CD8-positive, alpha-beta T cell (primary cell): ENCODE measurements at places on chromosomes 16 and 17.

GRCh38 chr16:30715750-30716445 lies 16.9 kb downstream of the SRCAP start:
- peak; percentile 52 for DNase-seq

GRCh38 chr16:79644971-79645667 lies 44.6 kb upstream of the MAF start:
- no peak for DNase-seq

DNA sequence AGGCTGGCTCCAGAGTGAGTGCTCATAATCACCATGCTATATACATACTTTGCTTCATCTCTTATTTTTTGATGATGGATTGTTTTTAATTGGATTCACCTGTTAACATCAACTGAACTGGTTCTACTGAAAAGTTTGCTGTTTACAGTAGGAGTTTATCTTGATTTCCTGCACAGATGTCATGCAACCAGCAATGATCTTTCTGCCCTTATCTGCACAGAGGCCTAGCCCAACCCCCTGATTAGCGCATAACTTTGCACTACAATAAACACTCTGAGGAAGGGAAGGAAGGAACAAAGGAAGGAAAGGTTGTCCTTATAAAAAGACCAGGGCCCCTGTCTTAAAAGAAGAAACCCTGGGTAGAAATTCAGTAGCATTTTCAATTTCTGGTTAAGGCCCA lies 152.9 kb downstream of the RGS9 start:
- no peak for DNase-seq

DNA sequence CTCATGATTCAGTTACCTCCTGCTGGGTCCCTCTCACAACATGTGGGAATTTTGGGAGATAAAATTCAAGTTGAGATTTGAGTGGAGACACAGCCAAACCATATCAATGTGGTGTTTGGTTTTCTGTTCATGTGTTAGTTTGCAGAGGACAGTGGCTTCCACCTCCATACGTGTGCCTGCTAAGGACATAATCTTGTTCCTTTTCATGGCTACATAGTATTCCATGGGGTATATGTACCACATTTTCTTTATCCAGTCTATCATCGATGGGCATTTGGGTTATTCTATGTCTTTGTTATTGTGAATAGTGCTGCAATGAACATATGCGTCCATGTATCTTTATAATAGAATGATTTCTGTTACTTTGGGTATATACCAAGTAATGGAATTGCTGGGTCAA lies 4.5 kb upstream of the WWOX start:
- DNase-seq, result no peak

GRCh38 chr16:81283044-81283443 lies 31.7 kb upstream of the GAN start:
- DNase-seq, result no peak

DNA sequence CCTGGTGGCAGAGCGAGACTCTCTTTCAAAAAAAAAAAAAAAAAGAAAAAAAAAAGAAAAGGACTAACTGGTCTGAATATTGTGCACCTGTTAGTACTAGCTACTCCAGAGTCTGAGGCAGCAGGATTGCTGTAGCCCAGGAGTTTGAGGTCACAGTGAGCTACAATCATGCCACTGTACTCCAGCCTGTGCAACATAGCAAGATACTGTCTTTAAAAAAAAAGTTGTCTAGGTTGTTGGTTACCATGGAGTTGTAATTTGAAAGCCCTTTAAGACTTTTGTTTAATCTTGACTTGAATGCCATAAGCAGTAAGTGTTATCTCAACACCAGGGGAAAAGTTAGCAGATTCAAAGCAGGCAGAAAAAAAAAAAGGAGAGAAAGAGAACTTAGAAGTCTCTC lies 10.9 kb upstream of the C16orf54 start:
- no peak for DNase-seq

DNA sequence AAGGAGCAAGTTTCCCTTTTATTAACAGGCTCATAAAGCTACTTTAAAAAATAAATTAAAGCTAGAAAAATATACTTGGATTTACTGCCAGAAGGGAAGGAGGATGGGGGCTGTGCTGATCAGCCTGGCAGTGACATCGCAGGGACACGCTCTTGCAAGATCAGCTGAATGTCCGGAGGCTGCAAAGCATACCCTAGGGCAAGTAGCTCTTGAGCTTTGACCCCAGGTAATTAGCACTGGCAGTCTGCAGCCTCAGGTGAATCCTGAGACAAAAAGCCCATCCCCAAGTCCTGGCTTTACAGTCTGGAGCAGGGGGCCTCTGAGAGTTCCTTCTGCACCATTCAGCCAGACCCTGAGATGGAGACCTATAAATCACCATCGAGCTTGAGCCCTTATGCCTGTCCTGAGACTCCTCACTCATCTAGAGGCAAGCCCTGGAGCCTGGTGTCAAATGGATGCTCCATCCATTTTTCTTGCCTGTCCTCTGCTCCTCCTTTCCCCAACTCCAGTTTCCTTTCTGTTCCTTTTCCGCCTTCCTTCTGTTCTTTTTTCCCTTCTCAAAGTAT lies 131.7 kb downstream of the TMEM114 start:
- DNase-seq, result no peak

DNA sequence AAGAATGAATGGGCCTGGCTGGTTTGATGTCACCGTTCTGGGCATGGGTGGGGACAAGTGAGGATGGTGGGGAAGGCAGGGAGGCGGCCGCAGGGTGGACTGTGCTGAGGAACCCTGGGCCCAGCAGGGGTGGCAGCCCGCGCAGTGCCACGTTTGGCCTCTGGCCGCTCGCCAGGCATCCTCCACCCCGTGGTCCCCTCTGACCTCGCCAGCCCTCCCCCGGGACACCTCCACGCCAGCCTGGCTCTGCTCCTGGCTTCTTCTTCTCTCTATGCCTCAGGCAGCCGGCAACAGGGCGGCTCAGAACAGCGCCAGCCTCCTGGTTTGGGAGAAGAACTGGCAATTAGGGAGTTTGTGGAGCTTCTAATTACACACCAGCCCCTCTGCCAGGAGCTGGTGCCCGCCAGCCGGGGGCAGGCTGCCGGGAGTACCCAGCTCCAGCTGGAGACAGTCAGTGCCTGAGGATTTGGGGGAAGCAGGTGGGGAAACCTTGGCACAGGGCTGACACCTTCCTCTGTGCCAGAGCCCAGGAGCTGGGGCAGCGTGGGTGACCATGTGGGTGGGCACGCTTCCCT lies 6.5 kb upstream of the SERPINF1 start:
- no peak for DNase-seq

GRCh38 chr17:47117386-47117785 lies 71.7 kb downstream of the CDC27 start:
- no peak for DNase-seq

DNA sequence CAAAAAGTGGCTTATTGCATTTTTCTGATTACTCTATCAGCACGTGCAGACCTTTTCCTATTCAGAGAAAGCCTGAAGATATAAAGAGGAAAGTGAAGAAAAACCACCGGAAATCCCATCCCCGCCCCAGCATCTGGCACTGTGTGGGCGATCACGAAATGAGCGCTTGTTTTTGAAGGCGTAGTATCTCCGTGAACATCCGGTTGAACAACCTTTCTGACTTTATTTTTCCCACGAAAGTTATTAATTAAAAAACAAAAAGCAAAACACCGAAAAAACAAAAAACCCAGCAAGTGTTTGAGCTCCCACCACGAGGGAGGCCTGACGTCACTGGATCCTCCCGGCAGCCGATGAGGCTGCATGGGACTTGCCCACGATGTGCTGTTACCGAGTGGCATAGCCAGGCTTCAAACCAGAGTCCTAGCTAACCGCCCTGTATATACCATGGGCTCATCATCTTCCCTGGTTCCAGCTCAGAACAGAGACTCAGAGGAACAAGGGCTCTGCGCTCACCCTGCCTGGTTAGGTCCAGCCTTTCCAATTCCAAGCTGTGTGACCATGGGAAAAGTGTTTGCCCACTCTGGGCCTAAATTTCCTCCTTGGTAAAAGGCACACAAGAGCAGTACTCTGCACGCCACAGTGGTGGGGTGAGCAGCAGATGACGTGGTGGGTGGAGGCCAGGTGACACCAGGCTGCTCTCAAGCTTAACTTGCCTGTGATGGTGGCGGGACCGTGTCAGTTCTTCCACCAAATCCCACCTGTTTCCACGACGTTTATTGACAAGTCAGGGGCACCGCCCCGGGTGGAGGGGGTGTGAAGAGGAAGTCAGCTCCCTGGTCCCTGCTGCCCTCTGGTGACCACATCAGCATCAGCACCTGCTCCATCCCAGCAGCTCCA lies 34.3 kb upstream of the IL21R start:
- DNase-seq, result peak; percentile 98

- no peak for DNase-seq
These were observed 73.0 kb downstream of the SLC6A2 start for GRCh38 chr16:55728797-55729196.

DNA sequence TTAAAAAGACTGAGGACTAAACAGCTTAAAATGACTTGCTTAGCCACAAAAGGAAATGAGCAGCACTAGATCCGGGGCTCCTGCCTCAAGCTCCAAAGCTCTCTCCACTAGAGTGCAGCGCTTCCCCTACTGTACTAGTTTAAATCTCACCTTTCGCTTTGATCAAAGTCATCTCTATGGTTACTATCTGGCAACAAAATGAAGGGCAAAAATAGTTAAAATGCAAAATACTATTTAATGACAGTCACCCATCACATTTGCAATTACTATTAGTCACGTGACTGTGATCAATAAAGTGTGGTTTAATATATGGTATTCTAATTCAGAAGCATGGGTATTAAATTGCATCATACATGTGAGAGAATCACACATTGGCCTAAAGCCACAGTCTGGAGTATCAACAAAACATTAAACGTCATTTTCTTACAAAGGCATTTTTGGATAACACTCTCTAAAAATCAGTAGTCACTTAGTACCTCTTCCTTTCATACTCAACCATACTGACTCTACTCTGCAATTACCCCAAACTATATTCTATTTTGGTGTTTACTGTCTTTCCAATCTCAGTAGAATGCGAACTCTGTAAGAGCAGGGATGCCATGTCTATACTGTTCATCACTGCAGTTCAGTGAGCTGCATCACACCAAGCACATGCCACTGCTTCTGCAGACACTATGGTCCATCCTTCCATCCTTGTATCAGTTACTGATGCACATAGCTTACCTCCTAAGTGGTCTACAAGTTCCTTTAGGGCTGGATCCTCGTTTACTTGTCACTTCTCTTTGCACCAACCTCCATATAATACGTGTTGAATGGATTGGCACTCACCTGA lies 6.2 kb downstream of the PSMD12 start:
- DNase-seq, result peak; percentile 72

- no peak for DNase-seq
These were observed 11.8 kb downstream of the SYT17 start for GRCh38 chr16:19179546-19180490.

GRCh38 chr17:36777118-36777517 lies 160.2 kb upstream of the LHX1 start:
- no peak for DNase-seq

DNA sequence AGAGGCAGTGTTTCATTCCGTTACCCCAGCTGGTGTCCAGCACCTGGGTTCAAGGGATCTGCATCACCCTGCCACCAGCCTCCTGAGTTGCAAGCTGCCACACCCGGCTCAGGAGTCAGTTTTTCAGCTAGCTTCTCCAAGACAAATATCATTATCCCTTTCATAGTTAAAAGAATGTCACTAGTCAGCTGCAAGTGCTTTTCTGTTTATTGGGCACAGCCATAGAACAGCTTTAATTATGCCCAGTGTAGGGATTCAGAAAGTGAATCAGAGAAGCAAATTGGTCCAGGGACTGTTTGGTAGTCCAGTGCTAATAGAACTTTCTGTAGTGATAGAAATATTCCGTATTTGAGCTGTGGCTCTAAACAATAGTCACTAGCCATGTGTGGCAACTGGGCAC lies 2.9 kb upstream of the AOC3 start:
- DNase-seq, result no peak

DNA sequence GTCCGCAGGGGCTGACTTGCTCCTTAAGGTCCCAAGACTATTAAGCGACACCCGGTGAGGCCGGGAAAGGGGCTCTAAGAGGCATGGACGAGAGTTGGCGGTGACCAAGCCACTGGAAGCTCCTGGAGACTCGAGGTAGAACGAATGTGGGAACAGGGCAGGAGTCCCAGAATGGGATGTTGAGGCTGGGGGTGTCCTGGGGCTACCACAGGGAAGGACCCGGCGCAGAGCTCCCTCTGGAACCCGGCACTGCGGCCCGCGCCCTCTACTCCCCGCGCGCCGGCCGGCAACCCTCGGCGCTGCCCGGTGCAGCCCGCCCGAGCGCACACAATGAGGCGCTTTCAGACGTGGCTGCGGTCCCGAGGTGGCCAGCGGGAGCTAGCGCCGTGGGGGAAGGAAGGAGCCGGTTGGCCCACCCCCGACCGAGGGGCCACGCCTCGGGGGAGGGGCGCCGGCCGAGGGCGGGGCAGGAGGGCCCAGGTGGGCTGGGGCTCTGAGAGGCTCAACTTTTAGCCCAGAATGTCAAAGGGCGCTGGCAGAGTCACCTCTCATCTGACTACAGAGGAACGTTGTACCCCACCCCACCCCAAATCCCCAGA lies at the start of gene CHST6:
CHST6 (minus strand) TSS at position 366 of the 599 bp plus-strand sequence. CDS start 15,613 bp downstream, outside the sequence.
- DNase-seq, result no peak

DNA sequence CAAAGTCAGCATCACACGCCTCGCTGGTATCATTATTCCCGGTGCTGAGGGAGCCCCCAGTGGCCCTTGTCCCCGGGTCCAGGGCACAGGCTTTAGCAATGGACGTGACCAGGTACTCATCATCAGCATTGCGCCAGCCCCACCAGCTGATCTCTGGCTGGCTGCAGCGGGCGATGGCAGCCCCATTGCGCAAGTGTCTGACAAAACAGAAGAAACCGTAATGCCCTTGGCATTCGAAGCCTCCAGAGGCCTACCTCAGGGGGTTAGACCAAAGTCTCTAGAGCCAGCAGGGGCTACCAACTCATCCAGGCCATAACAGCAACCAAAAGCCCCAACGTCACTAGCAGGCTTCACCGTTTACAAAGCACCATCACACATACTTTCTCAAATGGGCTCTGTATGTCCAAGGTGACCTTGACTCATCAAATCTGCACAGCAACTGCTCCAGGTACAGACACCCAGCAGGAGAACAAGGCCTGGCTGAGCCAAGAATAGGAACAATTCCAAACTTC lies 7.3 kb downstream of the MTMR4 start:
- DNase-seq, result no peak

GRCh38 chr17:66422186-66422585 lies 119.8 kb downstream of the PRKCA start:
- no peak for DNase-seq

- no peak for DNase-seq
These were observed 5.8 kb upstream of the SPIRE2 start for GRCh38 chr16:89822188-89823086.
